ENCODE measurements at places on chromosomes 7 and 10.

DNA sequence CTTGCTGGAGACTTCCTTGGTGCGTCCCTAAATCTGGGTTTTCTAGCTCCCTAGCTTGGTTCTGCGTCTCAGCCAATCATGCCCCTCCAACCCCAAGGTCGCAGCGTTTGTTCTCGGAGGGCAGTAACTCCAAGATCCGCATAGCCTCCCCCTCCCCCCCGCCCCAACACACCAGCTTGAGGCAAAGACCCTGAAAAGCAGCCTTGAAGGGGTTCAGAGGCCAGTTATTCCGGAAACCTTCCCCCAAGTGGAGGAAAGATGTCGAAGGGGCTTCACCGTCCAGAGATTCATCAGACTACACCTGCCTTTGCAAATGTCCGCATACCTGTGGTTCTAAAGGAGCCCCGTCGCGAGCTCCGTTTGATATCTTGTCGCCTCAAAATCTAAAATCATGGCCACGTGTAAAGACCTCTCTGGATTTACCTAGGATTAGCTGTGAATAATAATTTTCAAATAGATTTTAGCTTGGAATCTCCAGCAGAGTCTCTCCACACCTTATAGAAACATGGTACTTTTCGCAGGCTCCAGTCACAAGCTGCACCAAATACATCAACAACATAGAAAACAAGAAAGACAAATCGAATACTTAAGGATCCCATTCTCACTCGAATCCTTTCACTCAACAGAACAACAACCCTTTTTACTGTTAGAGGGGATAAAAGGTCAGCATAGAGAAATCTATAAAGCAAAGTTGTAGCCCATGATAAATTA is 7.9 kb downstream of the DLX6 start:
- no peak for DNase-seq

DNA sequence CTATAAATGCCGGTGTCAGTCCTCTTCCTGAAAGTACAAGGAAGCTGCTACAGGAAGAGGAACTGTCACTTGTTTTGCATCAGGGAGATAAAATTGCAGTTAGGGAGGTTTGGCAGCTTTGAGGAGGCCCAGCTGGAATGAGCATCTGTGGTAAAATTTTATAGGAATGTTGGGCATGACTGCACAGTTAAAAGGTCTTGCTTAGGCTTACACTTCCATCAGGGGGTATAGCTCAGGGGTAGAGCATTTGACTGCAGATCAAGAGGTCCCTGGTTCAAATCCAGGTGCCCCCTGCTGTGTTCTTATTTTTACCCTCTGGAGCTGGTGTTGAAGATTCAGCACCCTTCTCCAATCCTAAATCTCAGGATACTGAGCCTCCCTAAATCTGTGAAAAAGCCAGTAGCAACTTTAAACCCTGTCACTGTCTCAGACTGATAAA is 65.9 kb downstream of the ZNF467 start:
- DNase-seq = no peak

- DNase-seq = no peak
Observed at GRCh38 chr10:74344306-74344705, 193.3 kb downstream of the ADK start.

- no peak for DNase-seq
Observed at GRCh38 chr7:38902449-38902848, 6.5 kb downstream of the VPS41 start.

GRCh38 chr7:53218730-53219504 is 183.5 kb downstream of the POM121L12 start:
- no peak for DNase-seq

DNA sequence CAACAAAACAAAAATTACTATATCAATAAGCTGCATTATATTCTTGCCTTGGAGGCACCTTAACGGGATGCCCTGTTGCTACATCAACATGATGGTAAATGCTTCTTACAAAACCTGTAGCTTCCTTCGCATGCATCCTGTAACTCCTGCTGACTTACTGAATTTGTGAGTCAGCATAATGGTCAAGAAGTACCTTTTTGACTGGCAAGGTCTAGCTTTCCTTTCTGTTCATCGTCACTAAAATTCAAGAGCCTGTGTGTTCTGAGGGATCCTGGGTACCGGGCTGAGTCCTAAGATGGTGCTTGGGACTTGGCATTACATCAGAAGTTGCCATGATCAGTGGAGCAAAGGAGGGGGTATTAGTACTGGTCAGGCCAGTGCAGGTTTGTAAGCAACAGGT is 4.9 kb downstream of the PFKFB3 start:
- DNase-seq = no peak

- DNase-seq = no peak
Observed at GRCh38 chr10:96758423-96758822, 38.1 kb upstream of the PIK3AP1 start.

DNA sequence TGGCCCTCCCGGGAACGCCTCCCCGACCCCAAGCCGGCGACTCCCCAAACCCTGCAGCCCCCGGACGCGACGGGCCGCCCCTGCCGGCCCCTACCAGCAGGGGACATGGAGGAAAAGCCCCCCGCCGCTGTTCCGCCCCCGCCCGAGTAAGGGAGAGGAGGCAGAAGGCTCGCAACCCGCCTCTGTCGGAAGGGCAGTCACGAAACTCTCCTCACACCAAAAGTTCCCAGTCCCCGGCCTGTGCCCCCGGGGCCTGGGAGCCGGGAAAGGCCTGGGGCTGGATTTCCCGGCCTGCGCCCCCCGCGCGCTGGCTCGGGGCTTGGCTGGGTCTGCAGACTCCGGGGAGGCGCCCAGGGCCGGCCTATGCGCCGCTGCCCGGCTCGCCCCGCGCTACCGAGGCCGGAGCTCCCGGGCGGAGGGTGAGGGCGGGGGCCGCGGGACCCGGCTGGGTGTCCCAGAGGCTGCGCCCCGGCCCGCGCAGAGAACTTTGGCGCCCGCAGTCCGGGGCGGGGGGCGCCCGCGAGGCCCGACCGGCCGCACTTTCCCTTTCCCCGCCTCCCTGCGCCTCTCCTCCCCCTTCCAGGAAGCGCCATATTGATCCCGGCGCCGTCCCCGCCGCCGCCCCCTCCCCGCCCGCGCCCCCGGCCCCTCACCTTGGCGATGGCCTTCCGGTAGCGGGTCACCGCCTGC is 728 bp downstream of the PARD3 start:
- DNase-seq = no peak

- no peak for DNase-seq
Observed at GRCh38 chr10:74008212-74008731, 10.4 kb downstream of the VCL start.

DNA sequence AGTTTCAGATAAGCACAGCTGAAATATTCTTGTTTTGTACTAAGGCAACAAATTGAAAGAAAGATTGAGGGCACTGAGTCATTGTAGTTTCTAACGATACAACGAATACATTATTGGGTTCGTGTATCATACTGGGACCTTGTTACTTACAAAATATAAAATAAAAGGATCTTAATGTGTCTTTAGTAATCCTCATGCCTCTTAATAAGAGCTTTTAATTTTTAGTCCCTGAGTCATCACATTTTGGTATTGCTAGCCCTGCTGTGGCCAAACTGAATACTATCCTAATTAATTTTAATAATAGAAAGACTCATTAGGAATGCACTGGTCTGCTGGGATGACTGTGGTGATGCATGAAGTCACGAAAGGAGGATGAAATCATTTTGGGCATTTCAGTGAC is 309.7 kb downstream of the EXOC4 start:
- no peak for DNase-seq

GRCh38 chr10:21978191-21978862 is 25.2 kb downstream of the DNAJC1 start:
- DNase-seq = no peak

DNA sequence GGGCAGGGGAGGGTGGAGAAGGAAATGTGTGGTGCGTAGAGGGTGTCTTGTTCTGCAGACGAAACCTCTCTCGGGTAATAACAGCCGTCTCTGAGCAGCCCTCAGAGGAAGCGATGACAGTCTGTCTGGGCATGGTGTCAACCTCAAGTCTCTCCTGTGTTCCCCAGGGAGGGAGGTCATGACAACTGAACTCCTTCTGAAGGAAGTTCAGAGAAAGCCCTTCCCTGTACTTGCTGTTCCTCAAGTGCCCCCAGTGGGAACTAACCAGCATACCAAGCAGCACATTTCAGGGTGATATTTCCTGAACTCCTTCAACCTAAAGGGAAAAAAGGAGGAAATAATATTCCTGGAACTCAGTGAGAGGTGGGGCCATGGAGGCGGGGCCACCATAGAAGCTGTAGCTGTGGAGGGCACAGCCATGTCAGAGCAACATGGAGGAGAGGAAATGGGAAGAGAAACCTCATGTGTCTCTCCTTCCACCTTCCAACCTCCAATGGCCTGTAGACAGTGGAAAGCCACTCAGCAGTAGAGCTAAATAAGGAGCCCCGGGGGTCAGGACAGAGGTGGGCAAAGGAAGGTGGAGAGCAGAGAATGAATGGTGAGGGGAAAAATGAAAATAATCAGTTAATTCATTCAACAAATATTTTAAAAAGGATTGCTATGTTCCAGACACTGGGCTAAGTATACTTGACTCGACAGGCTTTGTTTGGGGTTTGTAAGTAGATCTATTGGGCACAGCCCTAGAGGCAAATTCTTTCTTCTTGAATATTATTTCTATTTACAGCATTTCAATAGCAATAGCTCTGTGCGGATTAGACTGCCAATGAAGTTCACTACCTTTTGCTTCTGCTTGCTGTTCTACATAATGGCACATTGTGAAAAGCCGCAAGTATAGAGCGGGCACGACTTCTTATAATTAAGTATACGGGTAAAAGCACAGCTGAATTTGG is 61.0 kb upstream of the AOAH start:
- DNase-seq = peak; percentile 26

- no peak for DNase-seq
Observed at GRCh38 chr7:80597875-80598274, 40.6 kb upstream of the CD36 start.

DNA sequence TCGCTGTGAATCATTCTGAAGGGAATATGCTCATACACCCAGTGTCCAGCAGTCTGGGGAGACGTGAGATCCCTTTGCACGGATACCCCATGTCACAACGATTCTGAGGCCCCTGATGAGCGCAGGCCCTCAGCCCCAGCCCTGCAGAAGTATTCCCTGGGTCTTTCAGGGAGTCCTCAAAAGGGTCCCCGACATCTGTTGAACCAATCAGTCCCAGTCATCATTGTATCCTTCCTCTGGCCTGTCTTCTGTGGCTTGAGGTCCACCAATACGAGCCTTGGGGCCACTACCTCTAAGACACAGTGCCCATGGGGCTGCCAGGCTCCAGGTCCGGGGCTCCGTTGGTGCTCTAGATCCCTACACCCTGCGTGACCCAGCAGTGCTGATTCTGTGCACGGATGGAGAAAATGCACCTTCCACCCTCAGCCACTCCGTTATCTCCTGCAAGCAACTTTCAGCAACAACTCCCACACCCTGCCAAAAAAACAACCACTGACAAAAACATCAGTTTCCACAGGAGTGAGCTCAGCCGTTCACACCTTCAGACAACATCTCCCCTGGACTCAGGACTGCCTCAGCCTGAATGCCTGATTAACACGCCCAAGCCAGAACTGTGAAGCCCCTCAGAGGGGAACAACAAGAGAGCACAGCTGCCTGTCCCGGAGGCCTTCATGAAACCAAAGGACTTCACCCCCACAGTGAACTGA is 46.9 kb upstream of the KDM7A start:
- no peak for DNase-seq

DNA sequence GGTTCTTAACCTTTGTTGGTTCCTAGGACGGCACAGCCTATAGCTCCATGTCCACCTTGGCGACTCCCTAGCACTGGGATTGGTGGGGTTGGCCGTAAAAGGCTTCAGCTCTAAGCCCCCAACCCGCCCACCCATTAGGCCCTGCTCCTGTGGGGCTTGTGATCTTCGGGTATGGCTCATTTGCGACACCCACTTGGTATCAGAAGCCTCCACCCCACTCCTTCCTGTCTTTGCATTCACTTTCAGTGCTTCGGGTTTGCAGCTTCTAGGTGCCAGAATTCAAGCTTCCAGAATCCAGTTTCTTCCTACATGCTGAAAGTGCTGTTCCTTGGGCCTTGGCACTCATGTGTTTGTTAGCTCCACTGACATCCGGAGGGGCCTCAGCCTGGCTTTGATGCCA is 39.5 kb downstream of the HABP2 start:
- DNase-seq = no peak
